PC-3 (cell line): ENCODE measurements at places on chromosomes 12 and 14.

DNA sequence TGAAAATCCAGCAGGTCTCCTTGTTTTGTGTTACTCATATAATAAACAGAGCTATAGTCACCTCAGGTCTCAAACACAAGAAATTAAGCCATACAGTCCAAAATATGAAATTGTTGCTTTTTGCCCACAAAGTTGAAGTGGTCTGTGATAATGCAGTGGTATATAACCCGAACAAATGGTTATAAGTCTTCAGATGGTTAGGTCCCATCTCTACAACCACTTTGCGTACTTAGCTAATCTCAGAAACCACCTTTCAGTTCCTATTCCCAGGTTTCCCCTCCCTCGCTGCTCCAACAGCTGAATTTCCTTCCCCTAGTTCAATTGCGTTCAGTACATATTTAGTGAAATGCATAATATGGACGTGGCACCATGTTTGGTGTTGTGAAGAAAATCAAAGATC is 3.3 kb upstream of the KCNA5 start:
- DNase-seq: no peak

DNA sequence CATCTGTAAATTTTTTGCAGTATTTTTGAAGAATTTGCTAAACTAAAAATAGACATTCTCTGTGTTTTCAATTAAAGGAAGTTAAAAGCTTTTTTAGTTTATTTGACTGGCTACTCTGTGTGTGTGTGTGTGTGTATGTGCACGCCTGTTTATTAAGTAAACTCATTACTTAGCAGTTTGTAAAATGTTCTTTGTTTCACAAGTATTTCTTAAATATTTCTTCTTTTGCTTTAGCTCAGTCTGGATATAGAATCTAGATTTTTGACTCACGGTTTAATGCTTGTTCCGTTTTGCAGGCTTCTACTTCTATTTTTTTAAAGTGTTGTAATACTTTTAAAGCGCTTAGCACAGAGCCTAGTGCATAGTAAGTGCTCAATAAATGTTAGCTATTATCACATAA is 46.5 kb upstream of the KCNMB4 start:
- DNase-seq: no peak

DNA sequence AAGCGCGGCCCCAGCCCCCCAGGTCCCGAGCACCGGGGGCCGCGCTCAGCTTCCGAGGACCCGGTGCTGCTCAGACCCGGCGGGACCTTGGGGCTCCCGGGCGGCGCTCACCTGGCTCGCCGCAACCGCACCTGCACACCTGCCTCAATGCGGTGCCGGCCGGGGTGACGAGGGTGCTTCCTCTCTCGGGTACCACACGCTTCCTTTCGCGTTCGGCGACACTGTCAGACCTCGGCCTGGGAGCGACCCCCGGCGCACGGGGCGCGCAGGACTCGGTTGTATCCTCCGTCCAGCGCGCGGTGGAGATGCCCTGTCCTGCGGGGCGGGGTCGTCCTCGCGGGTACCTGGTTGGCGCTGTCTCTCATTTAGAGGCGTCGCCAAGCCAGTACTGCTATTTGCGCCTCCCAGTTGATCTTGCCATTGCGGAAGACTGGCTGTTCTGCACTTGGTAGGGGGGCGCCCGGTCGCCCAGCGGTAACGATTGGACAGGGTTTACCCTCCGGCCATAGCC is 718 bp downstream of the PACS2 start:
- DNase-seq: peak; percentile 56

GRCh38 chr14:76638841-76639240 is 122.4 kb upstream of the VASH1 start:
- no peak for DNase-seq

DNA sequence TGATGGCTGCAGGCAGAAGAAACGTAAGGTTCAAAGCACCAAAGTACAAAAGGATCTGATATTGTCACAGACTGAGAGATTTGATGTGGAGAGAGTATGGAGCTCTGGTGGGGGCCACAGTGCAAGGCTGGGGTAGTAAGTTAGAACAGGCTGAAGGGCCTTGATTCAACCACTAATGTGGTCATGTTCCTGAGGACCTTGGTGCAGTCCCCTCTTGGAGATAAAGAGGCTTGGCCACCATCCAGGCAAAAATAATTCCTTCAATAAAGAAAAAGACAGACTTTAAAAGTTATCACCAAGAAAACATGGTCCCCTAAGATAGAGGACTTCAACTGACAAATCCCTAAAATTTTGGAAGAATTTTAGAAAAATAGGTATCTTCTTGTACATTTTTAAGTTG is 17.4 kb downstream of the CAPZA3 start:
- DNase-seq: no peak

DNA sequence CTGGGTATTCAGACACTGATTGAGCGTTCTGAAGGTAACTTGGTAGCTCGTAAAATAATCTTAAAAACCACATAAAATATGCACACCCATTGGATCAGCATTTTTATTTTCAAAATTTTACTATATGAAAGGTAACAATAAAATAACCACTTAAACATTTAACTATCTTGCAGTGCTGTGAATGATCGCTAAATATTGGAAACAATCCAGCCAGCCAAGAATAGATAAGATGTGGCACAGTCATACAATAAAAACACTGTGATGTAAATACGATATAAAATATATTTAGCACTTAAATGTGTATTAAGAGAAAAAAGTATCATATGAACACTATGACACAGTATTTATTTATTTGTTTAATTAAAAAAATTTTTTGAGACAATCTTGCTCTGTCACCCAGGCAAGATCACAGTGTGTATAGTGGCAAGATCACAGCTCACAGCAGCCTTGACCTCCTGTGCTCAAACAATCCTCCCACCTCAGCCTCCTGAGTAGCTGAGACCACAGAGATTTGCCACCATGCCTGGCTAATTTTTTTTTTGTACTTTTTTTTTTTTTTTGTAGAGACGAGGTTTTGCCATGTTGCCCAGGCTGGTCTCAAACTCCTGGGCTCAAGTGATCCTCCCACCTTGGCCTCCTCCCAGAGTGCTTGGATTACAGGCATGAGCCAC is 39.4 kb downstream of the SDR9C7 start:
- DNase-seq: peak; percentile 34

DNA sequence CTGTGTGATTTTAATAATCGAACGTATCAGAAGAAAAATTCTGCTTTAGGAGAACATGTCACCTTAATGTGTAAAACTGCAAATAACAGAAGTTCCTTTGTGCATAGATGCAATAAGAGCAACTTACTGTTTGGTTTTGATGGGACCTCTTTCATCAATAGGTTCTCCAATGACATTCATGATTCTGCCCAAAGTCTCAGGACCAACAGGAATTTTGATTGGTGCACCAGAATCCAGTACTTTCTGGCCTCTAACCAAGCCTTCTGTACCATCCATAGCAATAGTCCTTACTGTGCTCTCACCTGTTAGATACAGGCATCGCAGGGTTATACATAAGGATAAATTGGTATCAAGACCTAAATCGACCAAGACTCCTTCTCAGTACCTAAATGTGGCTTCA is 1.1 kb downstream of the ATP5F1B start:
- DNase-seq: no peak

- no peak for DNase-seq
Measured at GRCh38 chr14:103868242-103868897, 21.0 kb upstream of the PPP1R13B start.

GRCh38 chr12:86349196-86349595 is 93.0 kb upstream of the MGAT4C start:
- DNase-seq: peak; percentile 19

GRCh38 chr14:69838881-69839416 is 40.3 kb upstream of the SMOC1 start:
- DNase-seq: no peak

- no peak for DNase-seq
Measured at GRCh38 chr12:22306311-22306710, 28.2 kb downstream of the ST8SIA1 start.

DNA sequence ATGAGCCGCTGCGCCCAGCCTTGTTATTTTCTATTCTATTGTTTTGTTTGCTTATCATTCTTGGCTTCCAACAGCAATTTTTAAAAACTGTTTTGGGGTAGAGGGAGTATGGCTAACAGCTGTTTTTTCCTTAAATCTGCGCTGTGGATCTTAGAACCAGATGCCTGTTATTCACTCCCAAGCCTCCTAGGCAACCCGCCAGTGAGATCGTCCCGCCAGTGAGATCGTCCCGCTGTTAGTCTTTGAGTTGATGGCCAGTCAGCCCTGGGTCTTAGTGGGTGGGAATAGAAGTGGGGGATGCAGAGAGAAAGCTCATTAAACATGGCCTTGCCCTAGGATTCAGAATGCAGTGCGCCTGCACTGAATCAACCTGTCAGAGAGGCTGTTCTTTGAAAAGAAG is 67.3 kb upstream of the BICD1 start:
- no peak for DNase-seq

- DNase-seq: no peak
Measured at GRCh38 chr12:98136544-98136943, 378.8 kb upstream of the TMPO start.

GRCh38 chr12:4899364-4899763 is 10.3 kb upstream of the KCNA1 start:
- DNase-seq: no peak

DNA sequence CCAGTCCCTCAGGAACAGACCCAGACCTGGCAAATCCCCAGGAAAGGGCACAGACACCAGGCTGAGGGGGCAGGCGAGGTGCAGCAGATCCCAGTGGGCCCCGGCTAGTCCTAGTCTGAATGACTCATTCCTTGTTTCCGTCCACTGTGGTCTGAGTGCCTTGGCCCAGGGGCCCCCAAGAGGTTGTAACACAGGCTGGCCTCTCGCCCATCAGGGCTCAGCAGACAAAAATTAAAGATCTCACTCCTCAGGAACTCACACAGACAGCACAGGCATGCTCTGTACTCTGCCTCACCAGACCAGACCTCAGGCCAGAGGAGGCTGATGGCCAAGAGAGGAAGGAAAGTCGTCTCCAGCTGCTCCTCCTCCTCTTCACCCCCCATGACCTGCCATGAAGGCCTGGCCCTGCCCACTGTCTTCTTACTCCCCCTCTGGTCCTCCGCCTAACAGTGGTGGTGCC is 7.7 kb upstream of the LTBP2 start:
- peak; percentile 63 for DNase-seq

- DNase-seq: no peak
Measured at GRCh38 chr12:103442822-103443221, 52.9 kb downstream of the C12orf42 start.

DNA sequence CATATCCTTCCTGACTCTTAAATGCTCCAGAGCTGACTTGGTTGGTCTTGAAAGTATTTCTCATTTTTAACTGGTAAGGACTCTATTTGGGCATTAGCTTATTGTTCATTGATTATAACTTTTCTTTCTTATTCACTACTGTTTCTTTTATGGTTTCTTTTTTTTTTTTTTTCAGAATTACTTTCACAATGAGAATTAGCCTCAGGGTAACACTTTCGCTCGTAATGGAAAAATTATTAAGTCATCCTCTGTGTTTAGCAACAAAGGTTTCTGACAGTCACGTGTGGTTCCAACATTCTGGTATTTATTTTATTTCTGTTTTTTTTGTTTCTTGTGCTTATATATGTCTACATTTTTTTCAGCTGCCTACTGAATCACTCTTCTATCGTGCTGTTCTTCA is 80.0 kb downstream of the METTL25 start:
- no peak for DNase-seq

- no peak for DNase-seq
Measured at GRCh38 chr14:104541905-104542465, 37.6 kb upstream of the C14orf180 start.

GRCh38 chr12:89351489-89352241 is 636 bp downstream of the DUSP6 start:
- DNase-seq: no peak

- no peak for DNase-seq
Measured at GRCh38 chr14:33570694-33571310, 380.1 kb downstream of the EGLN3 start.

GRCh38 chr12:57823131-57823907 is 4.8 kb upstream of the AVIL start:
- no peak for DNase-seq

DNA sequence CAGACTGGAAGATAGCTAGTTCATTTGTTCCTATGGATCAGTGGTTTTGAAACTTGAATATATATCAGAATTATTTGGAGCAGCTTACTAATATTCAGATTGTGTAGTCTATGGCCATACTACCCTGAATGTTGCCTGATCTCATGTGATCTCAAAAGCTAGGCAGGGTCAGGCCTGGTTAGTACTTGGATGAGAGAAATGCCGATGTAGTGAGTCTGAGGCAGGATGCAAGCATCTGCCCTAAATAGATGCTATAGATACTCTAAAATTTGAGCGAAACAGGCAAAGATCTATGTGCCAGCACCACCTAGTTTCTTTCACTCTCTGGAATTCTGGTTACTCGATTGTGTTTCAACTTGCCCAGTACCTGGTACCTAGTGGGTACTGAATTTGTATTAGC is 40.9 kb downstream of the FRMD6 start:
- DNase-seq: no peak

- peak; percentile 72 for DNase-seq
Measured at GRCh38 chr14:52840877-52841276, 49.5 kb upstream of the GNPNAT1 start.

DNA sequence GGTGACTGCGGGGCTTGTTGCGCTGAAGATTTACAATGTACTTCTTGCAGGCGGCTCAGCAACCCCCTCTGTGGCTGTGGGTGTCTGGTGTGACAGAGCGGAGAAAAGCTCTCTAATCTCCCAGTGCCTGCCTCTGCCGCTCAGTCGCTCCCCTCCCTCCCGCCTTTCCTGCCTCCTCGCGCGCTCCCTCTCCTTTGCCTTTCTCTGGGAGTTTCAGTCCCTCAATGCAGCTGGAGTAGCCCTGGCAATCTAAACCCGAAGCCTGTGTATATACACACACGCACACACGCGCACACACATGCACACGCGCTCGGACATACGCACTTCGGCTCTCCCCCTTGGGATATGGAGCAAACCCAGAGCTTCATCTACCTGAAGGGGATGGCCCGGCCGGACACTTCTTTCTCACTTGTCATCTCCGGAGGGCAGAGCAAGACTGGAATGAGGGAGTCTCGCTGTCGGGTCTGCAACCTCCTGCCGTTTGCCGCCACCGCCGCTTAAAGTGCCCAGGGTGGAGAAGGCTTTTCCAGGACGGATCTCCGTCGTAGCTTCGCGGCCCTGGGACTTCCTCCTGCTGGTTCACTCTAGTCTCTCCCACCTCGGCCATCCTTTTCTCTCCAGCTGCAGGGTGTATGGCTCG is 599 bp upstream of the TRHDE start:
- peak; percentile 52 for DNase-seq

- no peak for DNase-seq
Measured at GRCh38 chr12:112352921-112353320, 29.3 kb downstream of the HECTD4 start.
